ENCODE measurements at places on chromosomes 6 and 20.

DNA sequence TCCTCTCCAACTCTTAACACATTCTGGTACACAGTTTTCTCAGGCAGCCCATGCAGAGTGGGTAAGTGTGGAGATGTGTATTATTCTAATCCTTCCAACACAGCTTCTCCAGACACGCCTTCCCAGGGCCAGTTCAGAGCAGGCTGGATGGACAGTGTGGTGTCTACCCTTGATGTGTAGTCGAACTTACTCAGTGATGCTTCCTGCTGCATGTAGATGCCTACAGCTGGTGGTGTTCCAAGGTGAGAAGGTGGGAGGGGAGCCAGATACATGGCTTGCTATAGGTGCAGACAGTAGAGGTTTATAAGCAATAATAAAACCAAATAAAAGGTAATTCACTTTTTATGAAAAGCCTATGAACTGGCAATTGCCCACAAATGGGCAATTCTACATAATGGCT is 104.0 kb downstream of the QRSL1 start:
- no peak for DNase-seq

- no peak for DNase-seq
These were observed 459.7 kb upstream of the HTR1E start for GRCh38 chr6:86477500-86478148.

- DNase-seq: no peak
These were observed 63.2 kb downstream of the SLC24A3 start for GRCh38 chr20:19275630-19276071.

GRCh38 chr6:114862819-114863218 is 520.0 kb upstream of the HS3ST5 start:
- DNase-seq: no peak

DNA sequence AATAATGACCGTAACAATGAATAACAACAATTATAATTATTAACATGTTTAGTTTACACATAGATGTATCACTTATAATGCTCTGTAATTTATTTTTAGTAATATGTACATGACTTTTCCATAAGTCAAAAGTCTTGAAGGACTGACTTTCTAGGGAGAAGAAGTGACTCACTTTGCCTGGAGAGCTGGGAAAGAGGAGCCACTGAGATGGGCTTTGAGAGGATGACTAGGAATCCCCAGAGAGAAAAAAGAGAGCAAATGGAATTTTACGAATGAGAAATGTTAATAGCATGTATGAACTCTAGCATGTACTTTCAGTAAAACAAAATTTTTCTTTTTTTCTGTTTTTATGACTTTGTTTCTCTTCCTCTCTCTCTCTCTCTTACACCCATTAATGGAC is 67.8 kb upstream of the RALY start:
- no peak for DNase-seq

DNA sequence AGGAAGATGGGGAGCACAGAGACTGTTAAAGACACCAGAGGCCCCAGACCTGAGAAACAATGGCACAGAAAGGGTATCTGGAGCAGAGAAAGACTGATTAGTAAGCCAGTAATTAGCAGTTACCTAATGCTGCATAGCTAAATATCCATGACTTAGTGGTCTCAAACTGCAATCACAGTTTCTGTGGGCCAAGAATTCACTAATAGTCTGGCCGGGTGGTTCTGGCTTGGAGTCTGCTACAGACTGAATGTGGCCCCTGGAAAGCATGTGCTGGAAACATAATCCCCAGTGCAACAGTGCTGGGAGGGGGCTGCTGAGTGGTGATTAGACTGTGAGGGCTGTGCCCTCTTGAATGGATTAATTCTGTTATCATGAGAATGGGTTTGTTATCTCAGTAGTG is 54.1 kb upstream of the VSX1 start:
- no peak for DNase-seq

DNA sequence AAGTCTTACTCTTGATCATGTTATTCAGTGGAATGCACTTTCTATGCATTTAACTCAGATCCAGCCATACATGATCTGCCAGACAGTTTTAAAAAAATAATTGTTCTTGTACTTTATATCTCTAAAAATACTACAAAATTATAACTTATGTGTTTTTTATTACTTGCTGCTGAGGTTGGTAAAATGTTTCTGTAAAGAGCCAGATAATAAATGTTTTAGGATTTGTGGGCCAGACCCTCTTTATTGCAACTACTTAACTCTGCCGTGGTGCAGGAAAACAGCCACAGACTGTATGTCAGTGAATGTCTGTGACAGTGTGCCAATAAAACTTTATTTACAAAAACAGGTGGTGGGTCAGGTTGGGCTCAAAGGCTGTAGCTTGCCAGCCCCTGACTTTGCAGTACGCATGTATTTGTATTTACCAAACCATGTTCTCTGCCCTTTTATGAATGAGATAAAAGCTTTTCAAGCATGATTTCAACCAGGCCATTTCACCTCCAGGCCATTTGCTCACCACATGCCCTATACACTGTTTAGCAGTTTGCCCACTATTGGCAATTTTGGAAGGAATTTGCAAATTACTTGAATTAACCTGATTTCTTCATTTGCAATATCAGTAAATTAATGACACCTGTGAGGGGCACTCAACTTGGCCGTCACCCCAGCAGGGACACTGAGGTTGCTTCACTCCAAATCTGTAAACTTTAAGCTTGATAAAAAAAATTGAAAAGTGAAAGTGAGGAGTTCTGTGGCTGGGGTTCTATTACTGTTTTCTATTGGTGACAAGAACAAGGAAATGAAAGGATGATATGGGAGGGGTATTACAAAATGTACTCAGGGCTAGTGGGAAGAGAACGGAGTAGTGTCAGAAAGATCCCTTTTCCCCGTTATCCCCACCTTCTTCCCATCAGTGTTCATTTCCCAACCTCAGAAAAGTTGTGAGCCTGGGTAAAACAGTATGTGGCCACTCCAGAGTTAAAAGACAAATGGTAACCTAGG is 133.4 kb downstream of the CEBPB start:
- no peak for DNase-seq

DNA sequence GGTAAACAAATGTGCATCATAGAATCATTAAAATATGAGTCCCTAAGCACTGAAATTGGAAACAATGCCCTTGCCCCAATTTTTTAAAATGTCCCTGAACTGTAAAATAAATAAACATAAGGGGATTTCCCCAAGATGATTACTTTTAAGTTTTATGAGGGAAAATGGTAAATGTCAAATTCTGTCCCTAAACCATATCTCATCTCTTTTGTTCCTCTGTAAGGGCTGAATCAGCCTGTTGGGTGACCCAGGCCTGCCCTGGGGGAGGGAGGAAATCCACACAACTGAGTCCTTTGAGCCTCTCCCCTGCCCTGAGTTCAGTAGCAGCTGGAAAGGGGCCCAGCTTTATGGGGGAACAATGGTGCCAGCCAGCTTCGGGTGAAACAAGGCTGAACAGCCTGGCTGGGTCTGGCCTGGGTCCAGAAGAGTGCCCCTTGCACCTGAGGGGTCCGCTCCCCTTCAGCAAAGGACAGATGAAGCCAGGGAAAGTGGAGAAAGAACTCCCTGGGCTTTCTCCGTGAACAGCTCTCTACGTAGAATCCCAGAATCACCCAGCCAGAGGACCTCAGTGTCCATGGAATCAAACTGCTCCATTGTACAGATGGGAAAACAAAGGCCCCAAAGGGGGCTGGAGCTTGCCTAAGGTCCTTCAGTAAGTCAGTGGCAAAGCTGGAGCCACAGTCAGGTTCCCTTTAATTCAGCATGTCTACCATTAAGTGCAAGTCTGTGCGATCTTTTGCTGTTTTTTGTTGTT is 28.2 kb upstream of the ITCH start:
- DNase-seq: no peak

- DNase-seq: no peak
These were observed 265.8 kb upstream of the PLCB4 start for GRCh38 chr20:8803065-8803464.

- DNase-seq: no peak
These were observed 197.2 kb downstream of the BCAS1 start for GRCh38 chr20:53873230-53873604.

DNA sequence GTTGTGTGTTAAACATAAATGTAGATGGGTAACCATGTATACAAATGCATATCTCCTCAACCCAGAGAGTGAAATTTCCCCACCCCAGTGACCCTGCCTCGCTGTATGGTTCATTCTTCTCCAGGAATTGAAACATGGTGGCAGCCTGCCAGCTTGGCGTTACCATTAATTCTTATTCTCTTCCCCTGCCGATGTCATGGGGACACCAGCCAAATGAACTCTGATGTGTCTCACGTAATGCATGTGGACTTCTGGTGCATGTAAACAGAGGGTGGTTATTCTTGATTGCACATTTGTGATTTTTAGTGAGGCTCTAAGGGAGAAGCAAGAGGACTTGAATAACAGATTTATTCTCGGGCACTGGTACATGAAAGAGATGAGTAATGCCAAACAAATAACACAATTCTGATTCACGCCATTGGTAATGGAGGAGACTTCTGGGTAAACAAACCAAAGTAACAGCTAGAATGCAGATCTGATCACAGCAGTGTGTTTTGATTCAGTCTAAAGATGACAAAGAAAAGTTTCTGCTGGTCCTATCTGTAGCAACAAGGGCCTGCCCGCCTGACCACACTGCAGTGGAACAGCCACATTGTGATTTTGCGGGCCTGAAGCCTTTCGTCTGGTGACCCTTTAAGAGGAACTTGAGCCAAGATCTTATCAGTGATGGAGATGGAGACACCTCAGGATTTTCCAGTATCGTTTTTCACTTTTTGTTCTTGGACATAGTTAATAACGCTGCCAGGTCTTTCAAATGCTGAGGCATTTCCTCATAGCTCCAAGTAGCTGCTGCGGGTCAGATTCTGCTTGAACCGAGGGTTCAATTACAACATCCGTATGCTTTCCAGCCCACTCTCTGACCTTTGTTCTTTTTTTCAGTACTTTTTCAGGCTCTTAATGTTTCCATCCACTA is 171.8 kb upstream of the AKAP12 start:
- DNase-seq: no peak

GRCh38 chr20:58372806-58373205 is 16.2 kb upstream of the VAPB start:
- no peak for DNase-seq

GRCh38 chr6:100130630-100131029 is 136.6 kb upstream of the MCHR2 start:
- DNase-seq: no peak

- DNase-seq: no peak
These were observed 5.4 kb downstream of the CCN5 start for GRCh38 chr20:44720621-44720996.

DNA sequence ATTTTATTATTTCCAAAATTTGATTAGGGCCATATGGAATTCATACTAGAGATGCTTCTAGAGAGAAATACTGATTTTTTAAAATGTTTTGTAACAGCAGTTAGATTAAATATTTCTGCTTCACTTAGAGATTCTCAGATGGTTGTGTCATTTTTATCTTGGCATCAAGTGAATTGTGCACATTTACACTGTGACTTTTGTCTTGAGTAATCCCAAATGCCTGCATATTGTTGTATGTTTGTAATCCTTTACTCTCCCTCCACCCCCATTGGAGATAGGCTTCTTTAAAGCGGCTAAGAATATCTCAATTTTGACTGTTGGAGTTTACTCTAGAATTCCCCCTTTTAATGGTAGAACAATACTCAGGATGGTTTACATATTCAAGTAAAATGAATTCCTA is 19.0 kb downstream of the STX16 start:
- DNase-seq: no peak

GRCh38 chr6:16503970-16504415 is 257.3 kb downstream of the ATXN1 start:
- no peak for DNase-seq

GRCh38 chr20:63854069-63854765 is 7.1 kb upstream of the ABHD16B start:
- no peak for DNase-seq
